AG04449 (cell line): ENCODE measurements at places on chromosomes 7 and 10.

- no peak for DNase-seq
Measured at GRCh38 chr10:29583674-29584073, 51.1 kb downstream of the SVIL start.

DNA sequence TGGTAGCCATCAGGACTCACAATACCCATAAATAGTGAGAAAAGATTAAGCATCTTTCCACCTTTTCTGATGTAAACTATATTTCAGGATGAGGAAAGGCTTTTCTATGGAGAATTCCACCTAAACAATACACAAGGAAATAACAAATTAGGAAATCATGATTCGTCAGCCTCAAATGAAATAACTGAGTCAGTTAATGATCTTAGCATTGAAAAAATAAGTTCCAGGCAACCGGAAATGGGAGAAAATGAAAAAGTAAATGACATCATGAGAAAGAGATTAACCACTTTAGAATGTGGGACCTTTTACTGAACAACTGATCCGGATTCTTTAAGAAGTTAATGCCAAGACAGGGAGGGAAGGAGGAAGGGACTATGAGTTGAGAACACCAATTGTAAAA is 742.3 kb downstream of the TNS3 start:
- DNase-seq, result no peak

DNA sequence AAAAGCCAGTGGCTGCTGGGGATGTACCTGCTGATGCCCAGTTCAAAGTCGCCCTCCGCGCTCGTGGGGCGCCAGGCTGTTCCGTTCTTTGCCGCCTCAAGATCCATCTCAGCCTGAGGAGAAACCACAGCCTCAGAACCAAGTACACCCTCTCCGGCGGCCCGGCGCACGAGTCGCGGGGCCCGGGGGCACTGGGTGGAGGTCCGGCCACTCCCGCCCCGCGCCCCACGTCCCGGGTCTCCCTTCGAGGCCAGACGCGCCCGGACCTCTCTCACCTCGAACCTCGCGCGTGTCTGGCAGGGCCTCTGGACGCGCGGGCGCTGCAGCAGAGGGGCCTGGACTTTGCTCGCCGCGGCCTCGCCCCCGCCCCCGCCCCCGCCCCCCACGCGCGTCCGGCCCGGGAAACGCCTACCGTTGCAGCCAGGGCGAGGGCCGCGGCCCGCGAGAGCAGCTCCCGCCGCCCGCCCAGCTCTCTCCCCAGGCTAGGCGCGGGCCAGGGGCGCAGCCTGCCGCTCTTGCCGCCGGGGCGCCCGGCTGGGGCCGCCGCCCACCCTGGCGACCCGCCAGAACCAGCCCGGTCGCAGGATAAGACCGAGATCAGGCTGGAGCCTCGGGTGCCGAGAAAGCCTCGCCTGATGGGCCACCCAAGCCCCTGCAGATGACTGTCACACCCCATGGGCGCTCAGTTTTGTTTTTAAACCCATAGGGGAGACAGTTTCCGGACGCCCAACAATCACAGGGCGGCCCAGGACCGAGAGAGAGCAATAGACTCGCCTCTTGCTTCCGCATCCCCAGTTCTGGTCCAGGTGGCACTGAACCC is at the start of gene ABCB4:
Gene ABCB4 (minus strand): TSS at position 322 of the 820 bp plus-strand sequence. CDS start 215 bp downstream, at position 107.
- DNase-seq, result no peak

- DNase-seq, result no peak
Measured at GRCh38 chr10:44993226-44993921, 7.3 kb upstream of the ZNF22 start.

- DNase-seq, result no peak
Measured at GRCh38 chr10:112361951-112362751, 11.8 kb upstream of the ACSL5 start.

- no peak for DNase-seq
Measured at GRCh38 chr7:44894888-44895580, 9.7 kb upstream of the PURB start.

DNA sequence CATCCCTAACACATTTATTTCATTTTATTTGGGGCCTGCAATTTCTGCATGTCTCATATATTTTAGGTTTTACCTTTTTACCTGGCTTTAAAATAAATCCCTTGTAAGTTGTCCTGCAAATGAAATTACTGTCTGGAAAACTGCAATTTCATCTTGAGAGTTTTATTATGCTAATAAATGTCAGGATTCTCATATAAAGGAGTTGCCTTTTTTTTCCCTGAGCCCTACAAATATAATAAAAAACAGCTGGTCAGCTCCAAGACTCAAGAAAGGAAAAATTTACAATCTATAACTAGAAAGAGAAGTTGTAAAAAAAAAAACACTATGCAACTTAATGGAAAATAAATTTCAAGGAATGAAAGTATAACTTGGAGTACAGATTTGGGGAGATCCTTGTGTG is 108.7 kb downstream of the SH2D4B start:
- no peak for DNase-seq

- no peak for DNase-seq
Measured at GRCh38 chr10:63670291-63670898, 149.2 kb downstream of the REEP3 start.

GRCh38 chr10:58754469-58755339 is 242.0 kb downstream of the BICC1 start:
- DNase-seq, result no peak

DNA sequence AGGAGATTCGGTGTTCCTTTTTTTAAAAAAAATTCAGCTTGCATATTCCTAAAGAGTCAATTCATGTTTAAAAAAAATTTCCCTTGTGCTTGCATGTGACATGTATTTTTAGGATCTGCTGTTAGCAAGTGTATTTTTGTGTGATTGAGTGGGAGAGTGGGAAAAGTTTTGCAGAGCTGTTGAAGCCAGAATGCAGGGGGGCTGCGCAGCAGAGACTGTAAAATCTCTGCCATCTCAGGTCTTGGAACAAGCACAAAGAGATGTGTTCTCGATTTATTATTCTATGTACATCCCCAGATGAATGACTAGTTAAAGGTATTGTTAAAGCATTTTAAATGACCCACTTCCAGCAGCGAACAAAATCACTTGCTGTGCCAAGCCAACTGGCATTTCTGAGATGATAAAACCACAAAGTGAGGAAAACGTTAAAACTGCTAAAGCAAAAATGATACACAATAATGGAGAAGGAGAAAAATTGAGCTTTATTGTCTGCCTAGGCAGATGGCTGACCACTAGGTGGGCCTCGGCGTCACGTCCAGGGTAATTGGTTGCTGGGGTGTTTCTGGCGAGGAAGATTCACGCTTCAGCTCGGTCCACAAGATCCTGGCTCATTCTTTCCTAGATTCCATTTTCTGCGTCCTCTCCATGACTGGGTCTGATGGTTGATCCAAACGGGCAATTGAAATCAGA is 67.0 kb upstream of the ATRNL1 start:
- no peak for DNase-seq

- no peak for DNase-seq
Measured at GRCh38 chr10:112792487-112793201, 157.4 kb upstream of the TCF7L2 start.

- no peak for DNase-seq
Measured at GRCh38 chr10:3406556-3406955, 234.0 kb upstream of the PITRM1 start.

DNA sequence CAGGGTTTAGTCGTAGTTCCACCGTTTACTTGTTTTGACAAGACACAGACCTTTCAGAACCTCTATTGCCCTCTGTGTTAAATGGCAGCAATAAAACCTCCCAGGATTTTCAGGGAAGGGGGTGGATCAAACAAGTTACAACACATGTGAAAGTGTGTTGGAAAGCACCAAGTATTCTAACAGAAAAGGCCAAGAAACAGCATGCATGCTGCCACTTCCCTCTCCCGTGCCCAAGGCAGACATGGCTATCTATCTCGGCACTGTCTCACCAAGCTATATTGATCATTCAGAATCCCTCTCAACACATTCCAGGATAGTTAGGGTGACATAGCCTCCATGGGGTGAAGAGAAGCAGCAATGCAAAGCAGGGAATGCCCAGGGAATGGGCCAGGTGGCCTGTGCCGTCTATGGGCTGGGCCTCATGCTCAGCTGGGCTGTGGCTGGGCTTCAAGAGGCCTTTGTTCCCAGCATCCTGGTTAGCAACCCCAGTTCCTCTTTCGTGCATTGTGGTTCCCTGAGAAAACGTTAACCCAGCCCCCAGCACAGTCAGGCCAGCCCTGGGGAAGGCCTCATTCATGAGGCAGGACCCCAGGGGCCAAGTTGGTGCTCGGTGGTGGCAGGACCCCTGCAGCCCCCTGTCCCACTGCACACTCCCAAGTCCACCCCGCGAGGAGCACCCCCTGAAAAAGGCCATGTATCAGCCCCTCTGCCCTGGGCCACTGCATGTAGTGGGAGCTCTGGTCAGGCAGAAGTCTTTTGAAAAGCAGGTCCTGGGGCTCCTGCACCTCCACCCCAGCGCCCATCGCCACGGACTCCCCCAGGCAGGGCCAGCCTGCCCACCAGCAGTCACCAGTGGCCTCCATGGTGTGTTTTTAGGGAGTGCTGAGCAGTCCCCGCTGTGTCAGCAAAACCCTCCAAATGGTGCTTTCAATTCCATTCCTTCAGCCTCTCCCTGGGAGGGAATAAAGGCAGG is 25.5 kb downstream of the VSIR start:
- no peak for DNase-seq

DNA sequence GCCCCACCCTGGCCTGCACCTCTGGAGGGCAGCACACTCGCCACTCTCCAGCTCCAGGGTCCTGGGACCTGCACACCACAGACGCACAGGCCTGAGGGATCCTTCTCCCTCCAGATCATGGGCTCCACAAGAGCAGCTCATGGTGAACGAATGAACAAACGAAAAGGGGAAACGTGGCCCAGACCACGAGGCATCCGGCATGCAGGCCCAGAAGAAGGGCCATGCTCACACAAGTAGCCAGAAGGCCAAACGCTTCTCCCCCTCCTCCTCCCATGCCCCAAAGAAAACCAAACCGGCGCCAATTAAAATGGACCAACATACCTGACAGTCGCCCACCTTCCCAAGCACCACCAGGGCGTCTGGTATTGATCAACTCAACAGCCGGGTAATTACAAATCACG is 30.4 kb downstream of the MAD1L1 start:
- DNase-seq, result no peak

- DNase-seq, result peak; percentile 62
Measured at GRCh38 chr7:40299097-40299496, 164.3 kb downstream of the SUGCT start.

GRCh38 chr10:102633287-102633686 is 11.0 kb upstream of the TRIM8 start:
- no peak for DNase-seq

DNA sequence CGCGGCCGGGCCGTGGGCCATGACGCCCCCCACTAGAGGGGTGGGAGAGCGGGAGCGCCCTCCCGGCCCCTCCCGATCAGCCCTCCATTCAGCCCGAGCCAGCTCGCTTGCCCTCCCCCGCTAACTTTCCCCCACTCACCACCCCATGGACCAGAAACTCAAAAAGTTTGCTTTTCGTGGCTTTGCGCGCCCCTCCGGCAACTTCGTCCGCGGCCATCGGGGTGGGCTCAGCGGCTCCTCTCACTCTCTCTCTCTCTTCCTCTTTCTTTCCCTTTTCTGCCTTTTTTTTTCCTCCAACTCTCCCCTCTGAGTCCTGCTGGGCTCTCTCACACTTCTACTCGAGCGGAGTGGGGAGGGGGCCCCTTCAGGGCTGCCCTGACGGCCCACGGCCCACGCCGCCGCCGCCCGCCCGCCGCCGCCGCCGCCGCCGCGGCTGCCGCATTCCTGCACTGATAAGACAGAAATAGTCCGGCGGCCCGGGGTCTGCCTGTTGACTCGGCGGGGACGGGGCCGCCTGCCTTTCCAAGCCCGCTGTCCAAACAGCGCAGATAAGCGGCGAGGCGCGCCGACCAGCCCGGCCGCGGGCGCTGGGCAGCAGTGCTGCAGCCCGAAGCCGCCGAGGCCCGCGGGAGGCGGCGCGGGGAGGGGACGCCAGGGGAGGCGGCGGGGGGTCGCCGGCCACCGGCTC is at the start of gene SMARCD3:
Gene SMARCD3 (minus strand): TSS at position 349 of the 688 bp plus-strand sequence. CDS start 132 bp downstream, at position 217.
- no peak for DNase-seq
